ENCODE measurements at places on chromosomes 6 and 20.
A peak's percentile ranks its signal among the peaks of the same experiment; 100 is the strongest.

- DNase-seq = peak; percentile 62
These were observed 138.9 kb downstream of the TMEM242 start for GRCh38 chr6:157184202-157185015.

- no peak for DNase-seq
These were observed 95.9 kb upstream of the IYD start for GRCh38 chr6:150272976-150273315.

DNA sequence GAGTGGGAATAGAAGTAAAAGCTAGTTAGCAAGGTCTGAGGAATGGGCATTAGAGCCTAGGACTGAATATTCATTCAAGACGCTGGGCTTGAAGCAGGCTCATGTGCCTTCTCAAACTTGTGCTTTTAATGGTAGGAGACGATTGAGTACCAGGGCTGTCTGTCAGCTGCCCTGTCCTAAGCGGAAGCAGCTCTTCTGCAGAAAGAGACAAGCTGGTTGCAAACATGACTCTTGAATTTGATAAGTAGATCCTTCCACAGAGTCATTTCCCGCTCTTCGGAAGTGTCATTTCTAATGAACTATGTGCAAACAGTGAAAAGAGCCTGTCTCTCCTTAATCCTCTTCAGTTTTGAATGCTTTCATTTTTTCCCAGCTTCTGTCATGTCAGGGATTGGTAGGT is 176.4 kb downstream of the TFAP2B start:
- DNase-seq = no peak

GRCh38 chr6:30647242-30648116 is 546 bp downstream of the C6orf136 start:
- peak; percentile 89 for DNase-seq

DNA sequence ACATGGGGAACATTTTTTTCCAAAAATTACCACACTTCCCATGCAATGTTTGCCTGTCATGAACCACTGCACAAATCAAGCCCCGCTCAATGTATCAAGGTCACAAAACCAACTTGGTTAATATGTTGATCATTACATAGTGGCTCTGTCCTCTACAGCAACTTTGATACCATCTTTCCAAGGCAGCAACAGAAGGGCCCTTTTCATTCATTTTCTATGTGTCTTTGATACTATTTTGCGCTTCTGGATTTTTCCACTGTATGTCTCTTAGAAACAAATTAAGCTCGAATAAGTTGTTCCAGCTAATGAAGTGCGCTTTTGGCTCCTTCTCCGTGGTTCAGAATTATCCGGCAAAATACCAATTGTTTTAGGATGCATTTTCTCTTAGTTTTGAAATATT is 1.5 kb downstream of the ZHX3 start:
- DNase-seq = no peak

DNA sequence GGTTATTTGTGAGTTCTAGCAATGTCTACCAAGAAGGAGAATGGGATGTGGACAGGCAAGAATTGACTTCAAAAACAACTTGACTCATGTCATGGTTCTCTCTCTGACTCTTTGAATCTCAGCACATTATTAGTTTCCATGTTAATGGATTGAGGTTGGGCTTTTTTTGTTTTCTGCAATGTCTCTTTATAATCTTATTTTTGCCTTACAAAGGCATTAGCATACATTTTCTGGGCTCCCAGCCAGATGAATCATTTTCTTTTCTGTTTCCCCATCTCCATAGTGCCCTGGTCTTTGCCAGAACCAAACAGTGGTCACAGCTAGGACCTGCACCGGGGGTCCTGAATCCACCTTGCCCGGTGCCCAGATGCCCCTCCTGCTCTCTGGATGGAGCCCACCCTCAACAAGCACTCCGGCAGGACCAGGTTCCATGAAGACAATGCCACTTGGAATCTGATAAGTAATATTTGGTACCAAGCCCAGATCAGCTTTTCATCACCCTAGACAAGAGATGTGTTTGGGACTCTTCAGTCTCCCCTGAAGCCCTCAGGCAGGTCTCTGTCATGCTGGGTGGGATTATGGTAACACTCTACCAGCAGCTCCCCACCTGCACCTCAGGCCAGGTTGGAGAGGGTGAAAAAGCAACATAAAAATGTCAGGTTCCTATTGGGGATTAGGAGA is 266.7 kb upstream of the SULF2 start:
- no peak for DNase-seq

- no peak for DNase-seq
These were observed 394.5 kb downstream of the PTPRT start for GRCh38 chr20:42795111-42795695.

DNA sequence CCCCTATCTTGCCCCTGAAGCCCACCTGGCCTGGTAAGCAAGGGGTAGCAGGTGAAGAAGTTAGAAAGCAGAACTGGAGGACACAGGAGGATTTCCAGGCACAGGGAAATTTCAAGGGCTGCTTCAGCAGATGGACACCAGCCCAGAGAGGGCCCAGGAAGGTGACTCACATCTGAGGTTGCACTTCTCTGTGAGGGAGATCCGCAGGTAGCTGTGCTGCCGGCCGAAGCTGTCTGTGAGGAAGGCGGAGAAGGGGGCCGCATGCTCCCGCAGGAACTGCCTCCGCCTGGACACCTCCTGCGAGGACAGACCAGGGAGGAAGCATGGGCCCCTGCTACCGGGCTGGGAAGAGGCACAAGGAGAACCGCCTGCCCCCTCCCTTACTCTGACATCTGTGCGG is 7.1 kb downstream of the MOCS1 start:
- peak; percentile 74 for DNase-seq

DNA sequence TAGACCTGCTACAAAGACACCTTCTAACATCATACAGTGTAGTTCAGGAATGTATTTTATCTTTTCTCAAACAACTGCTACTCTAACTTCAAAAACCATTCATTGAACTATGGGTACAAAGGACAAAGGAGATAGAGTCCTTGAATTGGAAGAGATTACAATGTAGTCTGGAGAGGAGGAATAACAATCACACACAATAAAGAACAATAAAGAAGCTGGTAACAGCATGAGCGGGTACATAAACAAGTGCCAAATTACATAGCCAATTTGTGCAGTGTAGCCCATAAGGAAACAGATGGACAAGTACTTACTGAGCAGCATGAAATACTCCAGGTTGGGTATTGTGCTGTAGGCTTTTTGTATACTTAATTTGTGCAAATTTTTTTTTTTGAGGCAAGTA is 44.3 kb downstream of the OSTM1 start:
- no peak for DNase-seq

GRCh38 chr6:154460306-154461071 is 50.0 kb downstream of the CNKSR3 start:
- DNase-seq = no peak

- no peak for DNase-seq
These were observed 17.9 kb downstream of the CUL9 start for GRCh38 chr6:43199912-43200311.

GRCh38 chr6:14058029-14058695 is 59.4 kb upstream of the CD83 start:
- no peak for DNase-seq

GRCh38 chr6:81942067-81942370 is 189.5 kb upstream of the TENT5A start:
- DNase-seq = no peak

GRCh38 chr6:56551409-56552120 is 91.1 kb downstream of the DST start:
- no peak for DNase-seq

GRCh38 chr20:40641202-40641601 is 47.8 kb downstream of the MAFB start:
- DNase-seq = no peak

DNA sequence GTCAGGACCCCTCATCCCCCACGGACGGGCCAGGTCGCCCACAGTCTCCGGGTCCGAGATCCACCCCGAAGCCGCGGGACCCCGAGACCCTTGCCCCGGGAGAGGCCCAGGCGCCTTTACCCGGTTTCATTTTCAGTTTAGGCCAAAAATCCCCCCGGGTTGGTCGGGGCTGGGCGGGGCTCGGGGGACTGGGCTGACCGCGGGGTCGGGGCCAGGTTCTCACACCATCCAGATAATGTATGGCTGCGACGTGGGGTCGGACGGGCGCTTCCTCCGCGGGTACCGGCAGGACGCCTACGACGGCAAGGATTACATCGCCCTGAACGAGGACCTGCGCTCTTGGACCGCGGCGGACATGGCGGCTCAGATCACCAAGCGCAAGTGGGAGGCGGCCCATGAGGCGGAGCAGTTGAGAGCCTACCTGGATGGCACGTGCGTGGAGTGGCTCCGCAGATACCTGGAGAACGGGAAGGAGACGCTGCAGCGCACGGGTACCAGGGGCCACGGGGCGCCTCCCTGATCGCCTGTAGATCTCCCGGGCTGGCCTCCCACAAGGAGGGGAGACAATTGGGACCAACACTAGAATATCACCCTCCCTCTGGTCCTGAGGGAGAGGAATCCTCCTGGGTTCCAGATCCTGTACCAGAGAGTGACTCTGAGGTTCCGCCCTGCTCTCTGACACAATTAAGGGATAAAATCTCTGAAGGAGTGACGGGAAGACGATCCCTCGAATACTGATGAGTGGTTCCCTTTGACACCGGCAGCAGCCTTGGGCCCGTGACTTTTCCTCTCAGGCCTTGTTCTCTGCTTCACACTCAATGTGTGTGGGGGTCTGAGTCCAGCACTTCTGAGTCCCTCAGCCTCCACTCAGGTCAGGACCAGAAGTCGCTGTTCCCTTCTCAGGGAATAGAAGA is 978 bp downstream of the HLA-A start:
- DNase-seq = no peak

GRCh38 chr6:42390228-42390934 is 61.3 kb downstream of the TRERF1 start:
- DNase-seq = no peak

DNA sequence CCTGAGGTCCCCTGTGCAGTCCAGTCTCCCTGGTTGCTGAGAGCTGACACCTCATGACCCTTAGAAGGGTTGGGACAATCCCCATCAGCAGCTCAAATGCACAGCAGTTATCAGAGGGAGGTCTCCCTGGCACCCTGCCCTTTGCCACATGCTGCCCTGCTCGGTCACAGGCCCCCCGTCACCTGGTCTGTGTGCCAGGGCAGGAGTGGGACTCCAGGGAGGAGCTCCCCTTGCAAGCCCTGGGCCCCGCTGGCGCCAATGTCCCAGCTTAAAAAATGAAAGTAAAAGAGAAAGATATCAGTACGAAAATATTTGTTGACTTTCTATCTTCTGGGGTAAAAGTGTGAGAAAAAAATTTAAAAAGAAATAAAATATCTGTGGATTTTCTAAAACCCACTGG is 68.1 kb upstream of the SLC22A16 start:
- DNase-seq = no peak

GRCh38 chr20:40718214-40718977 is 29.4 kb upstream of the MAFB start:
- DNase-seq = no peak
